ENCODE measurements at places on chromosomes 13 and 19.
A peak's percentile ranks its signal among the peaks of the same experiment; 100 is the strongest.

GRCh38 chr19:45280471-45280961, 29.4 kb downstream of the MARK4 start:
- DNase-seq: no peak

DNA sequence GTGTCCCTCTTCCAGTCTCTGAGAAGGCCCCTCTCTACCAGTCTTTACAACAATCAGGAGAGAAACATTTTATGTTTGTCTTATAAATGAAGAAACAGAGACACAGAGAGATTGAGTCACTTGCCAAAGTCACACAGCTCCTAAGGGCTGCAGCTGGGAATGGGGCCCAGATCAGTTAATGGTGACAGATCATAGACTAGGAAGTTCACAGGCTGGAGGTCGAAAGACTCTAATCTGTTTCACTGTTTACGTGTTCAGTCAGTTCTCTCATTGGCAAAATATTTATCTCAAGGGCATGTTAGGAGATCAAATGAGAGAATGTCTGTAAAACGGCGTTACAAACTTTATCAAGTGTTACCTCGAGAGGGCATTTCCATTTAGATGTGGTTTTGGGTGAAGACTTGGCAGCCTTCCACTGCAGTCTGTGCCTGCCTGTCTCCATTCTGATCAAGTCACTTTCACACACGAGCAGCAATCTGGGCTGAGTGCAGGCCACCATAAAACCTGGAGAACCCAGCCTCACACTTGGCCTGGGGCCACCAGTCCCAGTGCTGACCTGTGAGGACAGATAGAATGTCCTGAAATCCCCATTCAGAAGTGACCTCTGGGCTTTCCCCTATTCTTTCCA, 65.1 kb downstream of the SIAH3 start:
- DNase-seq: no peak

DNA sequence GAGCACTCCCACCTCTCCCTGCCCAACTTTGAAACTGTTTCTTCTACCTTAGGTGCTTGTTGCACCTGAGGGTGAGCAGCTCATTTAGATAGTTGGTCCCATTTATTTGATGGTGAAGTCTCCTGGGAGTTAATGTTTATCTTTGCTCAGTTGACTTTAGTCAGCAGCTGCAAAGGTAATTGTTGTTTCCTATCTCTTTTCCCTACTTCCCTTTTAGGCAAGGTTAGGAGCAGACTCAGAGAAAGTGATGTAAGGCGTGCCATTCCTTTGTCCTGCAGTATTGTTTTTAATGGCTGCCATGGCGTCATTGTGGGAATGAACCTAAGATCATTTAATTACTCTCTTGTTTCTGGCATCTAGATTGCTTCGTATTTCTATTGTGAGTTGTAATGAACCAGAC, 11.6 kb downstream of the AKAP11 start:
- no peak for DNase-seq

- DNase-seq: no peak
These were observed 107.9 kb downstream of the PCDH9 start for GRCh38 chr13:67122251-67122650.

- no peak for DNase-seq
These were observed 28.9 kb upstream of the POSTN start for GRCh38 chr13:37627428-37627827.

- no peak for DNase-seq
These were observed 642 bp upstream of the PEG3 start for GRCh38 chr19:56841193-56841543.

DNA sequence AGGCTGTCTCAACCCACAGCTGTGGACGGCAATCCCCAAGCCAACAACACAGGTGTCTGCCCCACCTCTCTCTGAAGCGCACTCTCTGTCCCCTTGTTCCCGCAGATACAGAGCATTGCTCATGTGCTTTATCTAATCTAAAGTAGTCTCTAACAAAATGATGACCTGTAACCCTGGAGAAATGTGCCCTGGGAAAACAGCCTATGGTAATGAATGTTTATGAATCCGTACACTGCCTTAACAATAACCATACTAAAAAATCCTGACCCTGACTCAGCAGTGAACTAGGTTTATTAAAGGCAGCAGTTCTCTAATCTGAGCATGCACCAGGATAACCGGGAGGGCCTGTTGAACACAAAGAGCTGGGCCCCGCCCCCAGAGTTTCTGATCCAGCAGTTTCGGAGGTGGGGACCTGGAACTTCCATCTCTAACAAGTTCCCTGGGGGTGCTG, 50.7 kb upstream of the SLC15A1 start:
- DNase-seq: no peak

- no peak for DNase-seq
These were observed 76.6 kb upstream of the PCDH9 start for GRCh38 chr13:67306742-67307141.

- no peak for DNase-seq
These were observed 15.0 kb upstream of the TMPRSS9 start for GRCh38 chr19:2345076-2345475.

DNA sequence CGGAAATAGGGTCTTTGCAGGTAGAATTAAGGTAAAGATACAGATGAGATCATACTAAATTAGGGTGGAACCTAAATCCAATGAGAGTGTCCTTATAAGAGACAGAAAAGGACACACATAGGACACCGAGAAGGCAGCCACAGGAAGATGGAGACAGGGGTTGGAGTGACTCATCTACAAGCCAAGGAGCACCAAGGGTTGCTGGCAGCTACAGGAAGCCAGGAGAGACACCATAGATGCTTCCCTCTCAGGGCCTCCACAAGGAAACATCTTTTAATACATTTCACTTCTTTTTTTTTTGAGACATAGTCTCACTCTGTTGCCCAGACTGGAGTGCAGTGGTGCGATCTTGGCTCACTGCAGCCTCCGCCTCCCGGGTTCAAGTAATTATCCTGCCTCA, 10.1 kb downstream of the TMEM143 start:
- no peak for DNase-seq

DNA sequence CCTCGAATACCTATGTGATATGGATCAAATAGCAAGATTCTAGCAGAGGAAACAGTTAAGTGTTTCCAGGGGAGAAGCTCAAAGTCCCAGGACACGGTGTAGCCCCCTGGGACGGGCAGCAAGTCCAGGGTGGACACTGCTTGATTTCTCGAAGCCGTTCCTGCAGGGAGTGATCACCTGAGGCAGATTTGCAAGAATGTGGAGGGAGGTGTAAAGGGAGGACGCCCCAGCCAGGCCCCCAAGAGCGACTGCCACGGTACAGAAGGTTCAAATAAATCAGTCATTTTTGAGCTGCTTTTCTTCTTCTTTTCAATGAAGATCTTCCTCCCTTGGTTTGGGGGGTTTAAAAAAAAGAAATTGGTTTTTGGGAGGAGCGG, 41.4 kb downstream of the KLF2 start:
- DNase-seq: no peak

DNA sequence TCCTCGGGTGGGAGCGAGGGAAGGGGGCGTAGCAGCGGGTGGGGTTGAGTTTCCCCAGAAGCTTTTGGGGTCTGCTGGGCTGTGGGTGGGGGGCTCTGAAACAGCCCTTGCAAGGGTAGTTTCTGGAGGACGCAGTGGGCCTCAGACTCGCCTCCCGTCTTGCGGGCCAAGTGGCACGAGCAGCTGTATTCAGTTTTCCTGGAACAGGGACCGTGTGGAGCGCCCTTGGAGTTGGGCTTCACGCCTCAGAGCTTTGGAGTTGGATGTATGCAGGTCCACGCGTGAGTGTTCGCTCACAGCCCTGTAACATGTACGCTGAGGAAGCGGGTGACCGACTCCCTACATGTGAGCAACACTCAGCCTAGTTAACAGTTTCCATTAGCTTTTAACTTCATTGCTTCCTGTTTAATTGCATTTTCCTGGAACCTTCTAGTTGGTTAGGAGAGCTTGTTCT, 603 bp downstream of the TM9SF2 start:
- peak; percentile 18 for DNase-seq

DNA sequence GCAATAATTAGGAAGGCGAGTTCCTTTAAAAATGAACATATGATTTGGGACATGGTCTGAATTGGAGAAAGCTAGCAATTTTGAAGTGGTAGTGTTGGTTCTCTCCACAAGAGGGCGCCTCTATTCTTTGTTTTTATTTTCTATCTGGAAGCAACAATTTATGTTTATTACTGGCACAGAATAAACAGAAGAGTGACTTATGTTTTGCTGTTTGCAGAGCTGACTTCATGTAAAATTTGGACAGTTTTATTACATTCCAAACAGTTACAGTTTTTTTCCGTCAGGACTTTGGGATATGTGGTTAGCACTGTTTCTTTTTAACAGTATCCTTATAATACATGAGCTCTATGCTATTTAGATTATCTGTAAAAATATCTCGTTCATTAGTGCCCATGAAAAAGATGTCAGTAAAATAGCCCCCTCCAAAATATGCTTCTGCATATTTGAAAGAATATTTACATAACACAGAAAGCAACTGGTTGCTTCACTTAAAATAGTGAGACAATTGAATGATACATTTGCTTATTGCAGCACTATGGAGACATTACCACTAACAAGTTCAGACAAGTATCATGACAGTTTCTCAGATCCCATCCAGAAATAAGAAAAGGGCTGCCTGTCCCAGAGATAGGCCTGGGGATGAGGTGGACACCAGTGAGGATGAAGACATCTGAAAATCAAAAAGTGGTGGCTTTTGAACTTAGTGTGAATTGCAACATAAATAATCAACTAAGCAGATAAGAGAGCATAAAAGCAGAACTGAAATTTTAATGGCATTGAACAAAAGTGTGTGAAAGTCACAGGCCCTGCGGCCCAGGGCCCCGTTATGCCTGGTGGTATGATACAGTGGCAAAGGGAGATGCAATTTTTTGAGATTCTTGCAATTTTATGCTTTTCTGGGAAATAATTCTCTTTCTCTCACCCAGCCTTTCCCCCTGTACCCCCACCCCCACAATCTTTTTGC, 32.3 kb upstream of the FGF9 start:
- DNase-seq: peak; percentile 13

- DNase-seq: no peak
These were observed 5.9 kb upstream of the CCL25 start for GRCh38 chr19:8046569-8047165.

DNA sequence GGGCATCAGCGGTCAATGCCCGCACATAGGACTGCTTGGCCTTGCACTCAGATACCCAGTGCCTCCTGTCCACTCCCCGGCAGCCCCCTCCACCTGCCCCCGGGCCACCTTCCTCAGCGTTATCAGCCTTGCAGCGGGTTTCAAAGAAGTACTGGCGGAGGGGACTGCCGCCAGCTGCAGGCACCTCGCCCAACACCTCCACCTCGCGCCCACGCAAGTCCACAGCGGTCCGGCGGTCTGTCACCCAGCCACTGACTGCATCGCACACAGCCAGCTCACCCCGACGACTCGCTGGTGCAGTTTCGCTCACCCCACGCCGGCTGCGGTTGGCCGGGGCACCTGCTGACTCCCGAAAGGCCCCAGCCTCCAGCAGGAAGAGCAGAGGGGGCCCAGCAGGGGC, 3.2 kb downstream of the NTF4 start:
- DNase-seq: no peak

DNA sequence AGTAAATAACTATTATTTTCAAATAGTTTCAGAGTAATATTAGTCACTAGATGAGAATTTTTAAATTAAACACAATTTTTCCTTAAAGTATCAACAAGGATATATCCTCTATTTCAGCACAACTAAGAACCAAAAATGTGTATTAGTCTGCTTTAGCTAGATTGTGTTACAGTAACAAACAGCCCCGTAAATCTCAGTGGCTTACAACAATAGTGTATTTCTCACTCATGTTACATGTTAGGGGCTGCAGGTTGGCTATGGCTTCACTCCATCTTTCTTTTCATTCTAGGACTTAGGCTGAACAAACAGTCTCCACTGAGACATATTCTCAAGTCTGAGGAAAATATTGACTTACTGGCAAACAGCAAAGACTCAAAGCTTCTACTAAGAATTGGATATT, 11.6 kb upstream of the SUCLA2 start:
- DNase-seq: no peak

DNA sequence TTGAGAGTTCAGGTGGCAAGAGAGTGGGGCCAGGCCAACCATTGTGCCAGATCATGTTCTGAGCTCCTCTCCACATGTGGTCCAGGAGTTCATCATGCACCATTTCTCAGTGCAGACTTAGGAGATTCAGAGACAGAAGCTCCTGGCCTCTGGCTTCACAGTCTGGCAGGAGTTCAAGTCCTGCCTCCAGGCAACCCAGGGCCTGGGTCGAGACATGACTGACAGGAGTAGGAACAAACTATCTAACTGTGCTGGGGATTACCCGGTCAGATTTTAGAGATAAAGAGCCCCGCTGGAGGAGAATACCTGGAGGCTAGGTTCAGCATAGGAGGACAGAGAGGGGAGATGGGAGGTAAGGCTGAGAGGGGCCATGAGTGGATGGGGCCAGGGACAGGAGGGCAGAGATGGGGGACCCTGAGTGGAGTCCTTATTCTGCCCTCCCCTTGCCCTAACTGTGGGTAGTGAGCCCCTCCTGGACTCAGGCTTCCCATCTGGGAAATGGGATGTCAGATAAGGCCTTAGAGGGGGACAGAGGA, 906 bp upstream of the CYP4F11 start:
- DNase-seq: peak; percentile 1

GRCh38 chr13:45554604-45555109, 60.9 kb downstream of the ERICH6B start:
- DNase-seq: no peak

GRCh38 chr19:28836421-28836820, 376.5 kb downstream of the UQCRFS1 start:
- DNase-seq: no peak

DNA sequence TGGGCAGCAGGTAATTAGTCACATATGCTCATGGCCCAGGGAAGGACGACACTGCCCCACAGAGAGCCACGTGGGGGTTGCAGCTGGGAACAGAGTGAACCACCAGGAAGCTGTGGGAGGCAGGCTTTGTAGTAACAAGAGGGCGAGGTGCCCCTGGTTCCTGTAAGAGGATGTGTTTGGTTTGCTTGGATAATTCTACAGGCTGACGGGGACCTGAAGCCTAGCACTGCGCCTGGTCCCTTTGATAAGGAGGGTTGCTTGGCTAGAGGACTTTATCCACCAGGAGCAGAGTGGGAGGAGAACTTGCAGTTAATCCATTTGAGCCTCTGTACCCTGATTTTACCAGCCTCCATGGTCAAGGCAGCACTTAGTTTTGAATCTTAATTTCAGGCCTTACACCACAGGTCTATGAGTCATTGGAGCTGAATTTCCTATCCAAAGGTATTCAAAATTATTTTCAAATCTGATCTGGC, 67.4 kb upstream of the CLDN10 start:
- no peak for DNase-seq
